ENCODE measurements at places on chromosomes 7 and 10. TPM values are rescaled to one million over a fixed set of nuclear protein-coding genes. Genes with fewer than 3 reads are reported as not detected.

DNA sequence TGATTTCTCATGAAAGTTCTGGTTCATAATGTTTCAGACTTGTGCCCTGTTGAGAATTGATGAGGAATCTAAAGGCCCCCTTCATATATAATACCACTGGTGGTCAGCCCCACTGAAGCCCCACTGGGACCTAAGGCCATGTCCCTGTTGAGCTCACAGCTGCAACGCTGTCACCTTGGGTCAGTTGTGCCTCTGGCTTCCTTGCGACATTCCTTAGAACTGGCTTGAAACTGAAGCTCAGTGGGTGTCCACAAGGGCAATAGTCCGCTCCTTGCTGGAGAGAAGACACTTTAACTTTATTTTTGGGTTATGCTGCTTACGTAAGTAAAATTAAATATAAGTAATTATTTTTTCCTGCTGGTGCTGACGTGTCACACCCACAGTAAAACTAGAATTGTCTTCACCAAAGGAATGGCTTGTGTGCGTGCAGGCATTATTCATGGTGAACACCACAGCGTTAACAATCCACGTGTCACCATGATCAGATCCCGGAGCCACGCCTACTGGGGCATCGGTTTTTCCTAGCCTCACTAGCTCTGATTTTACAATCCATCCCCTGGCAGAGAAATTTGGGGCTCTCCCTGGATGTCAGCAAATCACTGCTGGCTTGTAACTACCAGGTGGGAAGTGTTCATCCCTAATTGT lies 66.5 kb downstream of the BICC1 start:
- DNase-seq: no peak

GRCh38 chr7:96169439-96169838 lies 152.5 kb downstream of the SLC25A13 start:
- no peak for DNase-seq

ANKRD30A gene
- 725 TPM for total RNA-seq

CYP2C9 gene
- not detected for total RNA-seq

FGFBP3 gene
- 1.1 TPM for total RNA-seq

DNA sequence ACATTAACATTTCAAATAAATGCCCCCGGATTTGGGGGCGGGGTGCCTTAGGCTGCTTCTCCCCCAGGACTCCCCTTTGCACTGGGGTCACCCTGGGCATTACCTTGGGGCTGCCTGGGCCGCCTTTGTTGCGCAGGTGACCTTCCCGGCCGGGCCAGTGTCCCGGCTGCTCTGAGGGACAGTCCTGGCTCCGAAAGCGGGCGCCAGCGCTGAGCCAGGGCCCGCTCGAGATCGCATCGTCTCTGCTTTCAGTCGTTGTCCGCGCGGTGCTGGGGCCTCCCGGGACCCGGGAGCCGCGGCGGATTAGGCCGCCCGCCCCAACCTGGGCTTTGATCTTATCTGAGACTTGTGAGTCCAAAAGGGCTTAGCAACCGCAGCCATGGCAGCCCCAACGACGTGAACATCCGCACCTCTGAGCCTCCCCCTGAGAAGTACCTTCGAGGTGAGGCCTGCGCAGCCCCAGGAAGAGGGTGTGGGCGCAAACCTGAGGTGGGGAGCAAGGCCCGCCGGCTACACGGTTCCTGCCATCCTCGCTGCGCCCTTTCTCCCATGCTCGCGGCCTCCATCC lies 14.8 kb upstream of the WAPL start:
- no peak for DNase-seq
